Activated CD8-positive, alpha-beta memory T cell treated with anti-CD3 and anti-CD28 coated beads for 1 hour (primary cell): ENCODE measurements at places on chromosomes 6 and 20.

DNA sequence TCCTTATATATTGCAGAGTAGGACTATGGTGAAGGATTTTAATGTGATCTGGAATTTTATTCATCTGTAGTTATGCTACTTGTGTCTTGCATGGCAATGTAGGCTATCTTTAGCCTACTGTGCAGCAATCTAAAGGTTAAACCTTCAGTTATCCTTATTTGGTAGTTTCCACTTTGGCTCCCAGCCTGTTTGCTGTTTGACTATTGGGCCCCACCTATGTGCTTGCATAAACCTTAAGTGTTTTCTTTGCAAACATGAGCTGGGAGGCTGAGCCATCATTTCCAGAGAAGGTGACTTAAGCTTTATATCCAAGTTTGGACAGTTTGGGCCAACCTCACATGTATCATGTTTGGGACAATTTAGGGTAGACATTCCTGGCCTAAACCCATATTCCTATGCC lies 537.5 kb downstream of the BTBD3 start:
- DNase-seq = no peak

GRCh38 chr6:132511210-132511830 lies 1.6 kb downstream of the STX7 start:
- DNase-seq = no peak

DNA sequence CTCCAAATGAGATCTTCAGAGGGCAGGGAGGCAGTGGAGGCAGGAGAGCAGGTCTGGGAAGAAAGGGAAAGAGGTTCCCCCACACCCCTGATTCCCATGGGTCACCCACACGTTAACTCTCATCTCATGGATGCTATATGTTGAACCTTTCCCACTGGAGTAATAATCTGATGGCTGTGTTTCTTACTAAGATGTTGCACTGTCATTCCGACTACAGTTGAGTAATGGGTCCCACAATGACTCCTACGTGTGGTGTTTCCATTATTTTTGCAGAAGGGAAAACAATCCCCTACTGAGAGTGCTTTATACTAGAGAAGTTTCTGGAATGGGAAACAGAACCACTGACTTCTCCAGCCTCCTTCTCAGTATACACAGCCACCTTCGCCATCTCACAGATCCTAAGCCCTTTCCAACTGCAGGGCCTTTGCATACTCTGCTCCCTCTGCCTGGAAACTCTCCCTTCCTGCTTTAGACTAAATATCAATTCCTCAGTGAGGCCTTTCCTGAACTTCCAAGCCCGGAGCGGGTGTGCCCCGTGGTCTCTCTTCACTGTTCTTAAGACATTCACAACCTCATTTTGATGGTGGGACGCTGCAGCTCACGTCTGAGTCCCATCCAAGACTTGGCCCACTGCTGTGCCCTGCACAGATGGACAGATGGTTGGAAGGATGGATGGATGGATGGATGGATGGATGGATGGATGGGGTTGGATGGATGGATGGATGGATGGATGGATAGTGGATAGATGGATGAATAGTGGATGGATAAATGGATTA lies 238.6 kb upstream of the PMEPA1 start:
- no peak for DNase-seq

DNA sequence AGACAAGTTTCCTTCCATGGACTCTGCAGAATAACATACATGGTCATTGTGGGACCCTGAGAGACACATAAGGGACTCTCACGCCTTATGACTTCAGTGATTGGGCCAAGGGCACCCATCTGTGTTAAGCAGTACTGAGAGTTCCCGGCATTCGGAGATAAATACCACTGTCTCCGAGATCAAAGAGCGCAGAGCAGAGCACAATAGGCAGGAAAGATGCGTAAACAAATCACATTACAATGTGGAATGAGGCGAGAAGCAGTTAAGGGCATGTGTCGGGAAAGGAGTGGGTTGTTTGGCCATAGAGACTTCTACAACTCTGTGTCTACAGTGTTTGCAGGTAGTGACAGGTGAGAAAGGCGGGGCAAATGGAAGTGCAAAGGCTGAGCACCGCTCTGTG lies 57.6 kb downstream of the NRSN1 start:
- DNase-seq = no peak

GRCh38 chr6:41021832-41022231 lies 17.2 kb downstream of the UNC5CL start:
- DNase-seq = no peak

DNA sequence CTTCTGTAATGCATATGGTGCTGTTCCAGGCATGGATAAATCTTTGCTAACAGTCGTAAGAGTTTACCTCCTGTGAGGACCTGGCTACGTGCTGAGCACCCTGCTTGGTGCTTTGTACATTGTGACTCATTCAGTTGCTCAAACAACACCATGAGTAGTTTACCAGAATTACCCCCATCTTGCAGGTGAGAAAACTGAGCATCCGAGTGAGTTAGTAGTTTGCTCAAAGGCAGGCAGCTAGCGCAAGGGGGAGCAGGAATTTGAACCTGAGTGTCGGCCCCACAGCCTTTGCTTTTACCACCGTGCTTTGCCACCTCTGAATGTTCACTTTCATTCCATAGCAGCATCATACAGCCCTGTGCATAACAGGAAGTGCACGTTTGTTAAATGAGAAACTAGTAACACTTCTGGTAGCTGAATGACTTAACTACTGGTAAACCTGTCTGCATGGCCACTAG lies 121.9 kb downstream of the MTHFD1L start:
- no peak for DNase-seq

DNA sequence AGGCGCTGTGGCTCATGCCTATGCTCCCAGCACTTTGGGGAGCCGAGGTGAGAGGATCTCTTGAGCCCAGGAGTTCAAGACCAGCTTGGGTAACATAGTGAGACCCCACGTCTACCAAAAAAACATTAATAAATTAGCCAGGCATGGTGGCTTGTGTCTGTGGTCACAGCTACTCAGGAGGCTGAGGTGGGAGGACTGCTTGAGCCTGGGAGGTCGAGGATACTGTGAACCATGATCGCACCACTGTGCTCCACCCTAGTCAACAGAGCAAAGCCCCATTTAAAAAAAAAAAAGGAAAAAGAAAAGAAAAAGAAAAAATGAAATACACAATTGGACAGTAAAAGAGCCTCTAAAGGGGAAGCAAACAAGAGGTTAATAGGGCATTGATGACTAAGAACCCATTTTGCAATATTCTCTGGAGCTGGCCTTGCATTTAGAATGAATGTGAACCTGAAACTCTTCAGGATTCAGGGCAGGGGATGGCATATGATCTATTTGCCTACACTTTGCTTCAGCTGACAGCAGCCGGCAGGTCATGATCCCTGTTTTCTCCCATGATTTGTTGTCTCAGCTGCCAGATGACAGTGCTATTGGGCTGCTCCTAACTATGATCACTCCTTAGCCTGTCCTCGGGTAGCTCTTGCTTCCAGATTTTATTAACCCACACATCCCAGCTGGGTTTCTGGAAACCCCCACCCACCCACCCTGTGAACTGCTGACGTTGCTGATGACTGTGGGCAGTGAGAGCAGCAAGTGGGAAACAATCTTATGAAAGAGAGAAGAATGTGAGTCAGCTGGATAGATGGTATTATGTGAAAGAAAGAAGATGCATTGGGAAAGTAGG lies 83.8 kb upstream of the ELOVL5 start:
- no peak for DNase-seq

DNA sequence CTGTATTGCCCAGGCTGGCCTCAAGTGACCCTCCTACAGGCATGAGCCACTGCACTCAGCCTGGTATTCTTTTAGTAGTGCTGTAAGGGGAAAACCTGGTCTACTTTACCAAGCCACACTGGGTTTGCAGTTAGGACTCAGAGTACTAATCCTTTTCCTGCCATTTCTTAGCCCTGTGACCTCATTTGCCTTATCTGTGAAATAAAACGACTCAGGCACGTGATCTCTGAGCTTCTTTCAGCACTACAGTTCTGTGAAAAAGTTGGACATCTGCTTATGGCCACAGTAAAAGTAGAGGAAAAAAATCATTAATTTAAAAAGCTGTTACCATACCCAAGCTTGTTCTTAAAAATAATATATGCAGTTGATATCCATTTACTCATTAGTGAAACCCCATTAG lies 1007.5 kb downstream of the KIF16B start:
- no peak for DNase-seq

DNA sequence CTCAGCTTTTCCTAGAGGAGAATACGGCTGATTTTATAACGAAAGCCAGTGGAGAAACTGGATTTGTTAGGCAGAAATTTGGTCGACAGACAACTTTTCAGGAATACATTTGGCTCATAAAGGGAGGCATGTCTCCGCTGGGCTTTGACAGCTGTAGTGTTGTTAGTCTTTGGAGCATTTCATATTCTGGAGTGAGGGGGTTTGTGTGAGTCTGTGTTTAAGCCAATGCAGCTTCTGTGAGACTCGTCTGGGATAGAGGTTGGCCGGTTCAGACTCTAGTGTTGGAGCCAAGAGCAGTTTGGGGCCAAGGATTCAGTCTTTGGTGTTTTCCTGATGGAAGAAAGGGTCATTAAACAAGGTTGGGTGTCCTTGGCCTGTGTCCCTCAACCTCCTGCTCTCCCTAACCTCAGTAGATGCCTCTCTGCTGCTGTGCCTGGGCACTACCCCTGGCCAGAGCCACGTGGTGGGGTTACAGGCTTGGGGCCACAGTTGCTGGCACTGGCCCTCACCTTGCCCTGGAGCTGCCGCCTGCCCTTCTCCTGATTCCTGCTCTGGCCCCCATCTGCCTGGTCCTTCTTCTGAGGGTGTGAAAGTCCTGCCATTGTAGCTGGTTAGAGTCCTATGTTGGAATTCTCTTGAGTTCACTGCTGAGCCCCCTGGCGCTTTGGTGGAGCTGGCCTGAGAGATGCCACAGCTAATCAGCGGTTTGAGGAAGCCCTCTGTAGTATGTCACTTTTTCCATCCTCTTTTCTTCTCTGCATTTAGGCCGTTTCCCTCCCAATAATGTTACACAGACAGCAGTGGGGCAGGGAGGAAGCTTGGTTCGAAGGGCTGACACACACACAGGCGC lies 6.9 kb downstream of the PTK7 start:
- no peak for DNase-seq

- DNase-seq = no peak
Measured at GRCh38 chr6:70838907-70839285, 118.0 kb downstream of the B3GAT2 start.

DNA sequence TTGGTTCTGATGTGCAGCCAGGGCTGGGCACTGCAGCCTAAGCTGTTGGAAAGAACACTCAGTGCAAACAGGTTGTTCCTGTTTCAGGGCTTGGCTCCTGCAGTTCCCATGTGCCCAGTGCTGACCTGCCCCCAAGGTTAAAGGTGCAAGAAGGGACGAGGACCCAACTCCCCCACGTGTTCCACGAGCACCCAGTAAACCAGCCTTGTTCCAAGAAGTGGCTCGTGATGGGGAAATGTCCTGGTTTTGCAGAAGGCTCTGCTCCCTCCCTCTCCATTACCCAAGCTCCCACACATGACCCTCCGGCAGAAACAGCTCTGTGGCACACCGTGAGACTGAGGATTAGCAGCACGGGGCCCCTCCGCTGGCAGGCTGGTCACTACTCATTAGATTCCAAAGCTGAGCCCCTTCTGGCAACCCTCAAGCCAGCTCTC lies 9.4 kb downstream of the ACSS1 start:
- no peak for DNase-seq

DNA sequence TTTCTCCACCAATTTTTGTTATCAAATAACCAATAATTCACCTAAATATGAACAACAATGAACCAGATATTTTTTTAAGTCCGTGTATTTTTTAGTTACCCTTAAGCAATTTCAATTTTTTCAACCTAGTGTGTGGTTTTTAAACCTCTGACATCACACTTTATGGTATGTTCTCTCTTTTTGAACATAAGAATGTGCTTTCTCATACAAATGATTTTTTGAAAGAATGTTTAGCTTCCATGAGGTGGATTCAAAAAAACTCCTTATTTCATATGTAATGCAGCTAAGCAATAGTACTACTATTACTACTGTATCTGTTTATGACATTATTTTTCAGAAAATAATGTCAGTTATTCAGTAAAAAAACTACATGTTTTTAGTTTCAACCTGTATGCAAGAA lies 19.4 kb upstream of the MEI4 start:
- no peak for DNase-seq

GRCh38 chr20:25083773-25084625 lies 2.1 kb upstream of the VSX1 start:
- DNase-seq = no peak

GRCh38 chr6:106600329-106600728 lies 29.0 kb downstream of the RTN4IP1 start:
- DNase-seq = no peak

DNA sequence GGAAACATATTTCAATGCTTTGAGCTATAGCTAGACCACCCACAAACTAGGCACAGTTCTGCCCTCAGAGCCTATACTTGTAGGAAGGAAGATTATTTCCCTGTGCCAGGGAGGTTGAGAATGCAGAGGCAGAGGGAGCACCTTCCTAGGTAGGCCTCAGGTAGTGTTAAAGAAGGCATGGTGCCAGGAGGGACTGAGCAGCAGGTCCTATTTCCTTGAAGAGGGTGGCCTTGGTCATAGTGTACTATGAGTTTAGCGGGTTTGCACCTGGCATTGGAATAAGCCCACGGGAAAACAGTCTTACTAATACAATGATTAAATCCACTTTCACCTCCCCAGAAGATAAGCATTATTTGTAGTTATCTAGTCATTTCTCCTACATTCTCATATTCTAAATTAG lies 375.4 kb downstream of the CDKAL1 start:
- no peak for DNase-seq

DNA sequence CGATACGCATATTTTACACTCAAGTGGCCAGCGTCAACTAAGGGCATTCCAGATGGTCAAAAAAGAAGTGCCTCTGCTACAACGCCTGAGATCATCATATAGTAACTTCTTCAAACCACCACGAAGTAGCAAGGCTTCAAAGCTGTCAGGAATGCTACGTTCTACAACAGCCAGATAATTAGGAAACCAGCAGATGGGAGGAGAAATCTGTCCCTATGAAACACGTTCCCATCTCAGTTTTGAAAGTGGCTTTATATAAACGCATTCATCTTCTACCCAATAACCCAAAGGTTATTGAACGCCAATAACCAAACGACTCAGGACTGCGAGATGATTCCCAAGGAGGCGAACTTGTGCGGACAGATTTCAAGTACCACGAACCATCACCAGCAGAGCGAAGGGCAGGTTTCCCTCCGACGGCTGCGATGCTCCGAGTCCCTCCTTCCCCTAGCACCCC lies 1.2 kb downstream of the ABHD12 start:
- DNase-seq = no peak

- DNase-seq = no peak
Measured at GRCh38 chr6:63347599-63347998, 27.8 kb upstream of the LGSN start.
